ENCODE measurements at places on chromosomes 1 and 21.

GRCh38 chr1:214446772-214447556 is 104.4 kb downstream of the PTPN14 start:
- no peak for DNase-seq

GRCh38 chr1:172540635-172541034 is 7.7 kb downstream of the SUCO start:
- DNase-seq = no peak

GRCh38 chr1:43481491-43481890 is 27.8 kb upstream of the HYI start:
- DNase-seq = no peak

- DNase-seq = no peak
These were observed 38.0 kb upstream of the RASAL2 start for GRCh38 chr1:178055779-178056471.

- no peak for DNase-seq
These were observed 7.2 kb downstream of the INAVA start for GRCh38 chr1:200901796-200902444.

GRCh38 chr1:83077411-83077810 is 921.5 kb downstream of the TTLL7 start:
- DNase-seq = no peak

DNA sequence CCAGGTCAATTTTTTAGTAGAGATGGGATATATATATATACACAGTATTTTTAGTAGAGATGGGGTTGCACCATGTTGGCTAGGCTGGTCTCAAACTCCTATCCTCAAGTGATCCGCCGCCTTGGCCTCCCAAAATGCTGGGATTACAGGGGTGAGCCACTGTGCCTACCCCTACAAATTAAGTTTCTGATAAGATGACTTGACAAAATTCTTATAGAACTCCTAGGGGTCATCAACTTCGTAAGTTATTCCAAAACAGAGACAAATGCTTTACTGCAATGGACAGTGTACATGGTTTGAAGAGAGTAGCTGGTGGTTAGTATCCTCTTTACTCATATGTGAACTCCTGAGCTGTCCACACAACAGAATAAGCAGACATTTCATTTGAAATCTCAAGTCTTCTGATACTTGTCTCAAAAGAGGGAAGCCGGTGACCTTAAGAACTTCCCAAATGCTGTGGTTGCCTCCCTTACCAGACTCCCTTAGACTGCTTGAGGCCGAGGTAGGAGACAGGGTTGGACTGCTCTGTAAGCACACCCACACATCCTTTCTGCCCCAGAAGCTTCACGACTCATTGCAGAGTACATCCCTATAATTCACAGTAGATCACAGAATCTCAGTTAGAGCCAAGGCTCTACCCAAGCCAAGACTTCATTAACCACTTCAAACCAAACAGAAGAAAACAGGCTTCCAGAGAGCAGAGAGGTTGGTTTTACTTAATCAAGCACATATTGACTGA is 244.1 kb upstream of the IRF2BP2 start:
- no peak for DNase-seq

- DNase-seq = no peak
These were observed 35.3 kb downstream of the GDAP2 start for GRCh38 chr1:117894078-117894477.

- no peak for DNase-seq
These were observed 8.0 kb downstream of the PDXK start for GRCh38 chr21:43726686-43727518.

DNA sequence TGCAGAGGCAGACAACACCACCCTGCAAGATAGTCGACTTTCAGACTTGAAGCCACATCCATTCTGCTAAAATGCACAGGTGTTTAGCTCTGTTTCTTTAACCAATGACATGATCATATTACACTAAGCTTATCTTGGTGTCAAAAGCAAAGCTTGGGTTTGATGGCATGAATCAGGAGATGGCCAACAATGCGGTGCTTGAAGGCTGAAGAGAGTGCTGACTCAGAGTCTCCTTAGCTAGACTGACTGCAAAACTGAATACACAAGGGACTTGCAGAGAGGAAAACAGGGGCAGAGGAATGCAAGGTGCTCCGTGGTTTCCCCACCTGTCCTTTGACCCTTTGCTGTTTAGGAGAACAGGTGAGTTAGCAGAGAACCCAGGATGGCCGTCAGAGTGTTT is 262.6 kb downstream of the SIPA1L2 start:
- no peak for DNase-seq

DNA sequence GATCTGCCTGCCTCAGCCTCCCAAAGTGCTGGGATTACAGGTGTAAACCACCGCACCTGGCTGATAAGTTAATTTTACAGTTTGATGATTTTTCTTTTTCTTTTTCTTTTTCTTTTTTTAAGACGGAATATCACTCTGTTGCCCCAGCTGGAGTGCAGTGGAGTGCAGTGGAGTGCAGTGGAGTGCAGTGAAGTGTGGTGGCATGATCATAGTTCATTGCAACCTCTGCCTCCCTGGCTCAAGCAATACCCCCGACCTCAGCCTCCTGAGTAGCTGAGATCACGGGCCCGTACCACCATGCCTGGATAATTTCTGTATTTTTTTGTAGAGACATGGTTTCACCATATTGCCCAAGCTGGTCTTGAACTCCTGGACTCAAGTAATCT is 84.4 kb upstream of the CXADR start:
- no peak for DNase-seq

DNA sequence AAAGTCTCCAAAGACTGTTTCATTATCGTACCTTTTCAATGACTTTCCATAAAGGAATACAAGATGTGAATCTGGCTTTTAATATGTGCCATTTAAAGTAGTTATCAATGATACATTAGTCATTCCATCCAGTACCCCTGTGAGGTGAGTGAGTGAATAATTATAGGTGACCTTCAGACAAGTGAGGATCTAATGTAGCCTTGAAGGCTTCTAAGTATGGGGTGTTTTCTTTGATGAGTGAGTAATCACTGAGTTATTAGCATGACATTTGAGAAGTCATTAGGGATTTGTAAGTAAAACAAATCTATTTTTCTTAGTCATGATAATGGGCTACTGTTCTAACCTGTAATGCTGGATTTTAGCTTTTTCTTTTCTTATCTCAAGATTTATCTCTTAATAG is 831.4 kb downstream of the ADGRL2 start:
- no peak for DNase-seq

GRCh38 chr1:64864018-64864940 is 102.1 kb downstream of the JAK1 start:
- DNase-seq = no peak

DNA sequence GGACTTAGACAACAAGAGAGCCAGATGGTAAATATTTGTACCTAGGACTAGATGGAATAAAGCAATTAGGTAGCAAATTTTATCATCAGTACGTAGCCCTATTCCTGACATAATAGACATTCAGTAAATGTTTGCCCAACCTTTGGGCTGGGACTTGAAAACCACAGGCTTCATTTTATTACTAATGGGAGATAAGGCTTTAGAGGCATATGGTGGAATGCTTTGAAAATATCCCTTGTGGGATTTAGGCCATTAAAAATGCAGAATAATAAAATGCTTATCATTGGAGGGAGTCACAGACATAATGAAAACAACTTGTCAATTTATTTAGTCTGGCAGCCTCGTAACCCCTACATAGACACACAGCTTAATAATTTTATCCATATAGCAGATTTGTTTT is 296.1 kb upstream of the SPAG17 start:
- no peak for DNase-seq

DNA sequence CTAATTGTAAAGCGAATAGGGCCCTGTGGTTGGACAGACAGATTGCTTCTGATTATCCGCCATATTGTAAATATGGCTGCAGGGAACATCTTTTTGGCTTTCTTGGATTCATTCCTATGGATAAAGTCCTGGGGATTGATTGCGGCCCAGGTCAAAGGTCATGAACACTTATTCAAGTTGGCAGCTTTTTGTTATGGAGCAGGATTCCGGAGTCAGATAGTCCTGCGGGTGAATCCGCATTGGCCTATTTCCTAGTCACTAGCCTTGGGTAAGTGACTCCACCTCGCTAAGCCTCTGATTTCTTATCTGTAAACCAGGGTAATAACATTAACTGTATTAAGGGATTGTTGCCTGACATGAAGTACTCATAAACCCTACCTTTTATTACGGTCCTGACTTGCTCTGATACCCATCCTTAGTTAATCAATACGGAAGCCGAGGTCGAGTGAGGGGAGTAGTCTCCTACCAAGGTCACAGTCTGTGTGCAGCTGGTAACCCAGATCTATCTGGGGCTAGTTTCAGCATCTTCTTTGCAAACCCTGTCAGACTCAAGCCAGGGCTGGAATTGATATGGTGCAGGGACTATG is 31.7 kb downstream of the EDN2 start:
- DNase-seq = no peak

DNA sequence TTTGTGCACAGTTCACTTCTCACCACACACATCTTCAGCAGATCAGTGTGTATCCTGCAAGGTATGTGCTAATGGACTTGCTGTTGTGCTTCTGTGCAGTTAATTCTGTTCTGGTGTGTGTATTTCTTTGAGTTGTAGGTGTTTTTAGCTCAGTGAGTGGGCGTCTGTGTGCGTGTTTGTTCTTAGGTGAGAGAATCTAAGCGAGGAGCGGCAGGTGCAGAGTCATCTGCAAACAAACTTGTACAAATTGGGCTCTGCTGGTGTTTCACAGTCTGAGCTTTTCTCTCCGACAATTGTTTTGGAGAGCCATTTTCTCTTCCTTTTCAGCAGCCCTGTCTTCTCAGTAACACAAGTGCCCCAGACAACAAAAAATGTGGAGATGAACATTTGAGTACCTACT is 43.6 kb downstream of the ACP6 start:
- no peak for DNase-seq

DNA sequence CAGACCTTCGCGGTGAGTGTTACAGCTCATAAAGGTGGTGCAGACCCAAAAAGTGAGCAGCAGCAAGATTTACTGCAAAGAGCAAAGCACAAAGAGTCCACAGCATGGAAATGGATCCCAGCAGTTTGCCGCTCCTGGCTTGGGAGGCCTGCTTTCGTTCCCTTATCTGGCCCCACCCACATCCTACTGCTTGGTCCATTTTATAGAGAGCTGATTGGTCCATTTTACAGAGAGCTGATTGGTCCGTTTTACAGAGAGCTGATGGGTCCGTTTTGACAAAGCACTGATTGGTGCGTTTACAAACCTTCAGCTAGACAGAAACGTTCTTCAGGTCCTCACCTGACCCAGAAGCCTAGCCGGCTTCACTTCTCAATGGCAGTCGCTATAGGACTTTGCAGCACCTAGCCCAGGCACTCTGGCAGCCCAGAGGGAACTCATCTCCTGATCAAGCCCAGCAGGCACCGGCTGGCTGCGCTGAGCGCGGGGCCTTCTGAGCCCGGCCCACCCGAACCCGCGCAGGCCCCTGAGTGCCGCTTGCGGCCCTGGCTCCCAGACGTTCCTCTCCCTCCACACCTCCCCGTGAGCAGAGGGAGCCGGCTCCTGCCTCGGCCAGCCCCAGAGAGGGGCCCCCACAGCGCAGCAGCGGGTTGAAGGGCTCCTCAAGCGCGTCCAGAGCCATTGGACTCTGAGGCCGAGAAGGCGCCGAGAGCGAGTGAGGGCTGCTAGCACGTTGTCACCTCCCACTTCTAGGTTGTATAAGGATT is 200.3 kb downstream of the LMO4 start:
- DNase-seq = no peak

- no peak for DNase-seq
These were observed 16.0 kb upstream of the RSPO1 start for GRCh38 chr1:37650721-37651120.

DNA sequence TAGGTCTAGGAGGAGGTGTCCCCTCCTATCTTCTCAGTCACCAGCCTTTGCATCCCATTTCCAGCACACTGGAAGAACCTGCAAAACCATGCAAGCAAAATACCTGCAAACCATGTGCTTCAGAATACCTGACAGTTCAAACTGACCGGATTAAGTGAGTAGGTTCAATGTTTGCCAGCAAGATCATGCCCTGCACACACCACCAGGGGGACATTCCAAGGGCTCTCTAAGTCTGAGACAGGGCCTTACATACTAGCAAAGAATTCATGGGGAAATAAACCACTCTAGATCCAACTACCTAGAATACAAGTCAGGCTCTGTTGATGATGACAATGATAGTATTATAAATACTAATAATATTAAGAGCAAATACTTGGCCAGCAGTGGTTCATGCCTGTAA is 27.6 kb downstream of the INPP5B start:
- no peak for DNase-seq

GRCh38 chr1:150422541-150422940 is 58.6 kb downstream of the RPRD2 start:
- DNase-seq = no peak

- DNase-seq = no peak
These were observed 40.4 kb upstream of the LDLRAP1 start for GRCh38 chr1:25502957-25503356.

GRCh38 chr1:23211955-23212354 is 5.3 kb downstream of the HTR1D start:
- no peak for DNase-seq

DNA sequence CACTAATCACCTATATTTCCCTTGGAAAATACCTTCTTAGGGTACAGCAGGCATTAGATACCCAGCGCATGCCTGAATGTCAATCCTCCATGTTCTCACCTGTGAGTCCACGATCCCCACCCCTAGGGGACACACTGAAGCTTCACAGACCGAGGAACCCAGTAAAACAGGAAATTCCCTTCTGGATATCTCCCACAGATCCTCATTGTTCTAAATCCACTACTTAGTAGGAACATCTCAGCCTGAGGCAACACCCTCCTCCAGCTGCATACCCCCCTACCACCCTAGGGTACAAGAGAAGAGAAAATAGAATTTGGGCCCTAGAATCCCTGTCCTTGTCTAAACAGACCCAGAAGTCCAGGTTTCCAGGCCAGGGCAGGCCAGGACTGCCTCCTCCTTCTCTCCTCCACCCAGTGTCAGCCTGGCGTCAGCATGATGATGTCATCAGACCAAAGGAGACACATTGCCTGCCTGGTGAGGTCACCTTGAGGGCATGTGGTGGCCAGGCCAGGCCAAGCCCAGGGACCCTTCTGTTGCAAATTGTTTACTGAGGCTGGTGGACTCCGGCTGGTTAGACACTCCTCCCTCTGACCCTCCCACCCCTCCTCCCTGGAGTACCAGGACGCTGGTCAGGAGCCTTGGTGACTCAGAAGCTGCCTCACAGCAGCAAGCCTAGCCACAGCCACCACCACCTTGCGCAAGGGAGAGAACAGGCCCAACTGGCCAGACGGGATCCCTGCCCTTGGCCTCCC is 6.2 kb downstream of the NECTIN4 start:
- DNase-seq = no peak

Measured in stimulated activated CD4-positive, alpha-beta T cell treated with anti-CD3 and anti-CD28 coated beads, Interleukin-4, amount 100 ng/mL, for 48 hours (primary cell).